ENCODE measurements at places on chromosomes 6 and 20. TPM values are rescaled to one million over a fixed set of nuclear protein-coding genes. Genes with fewer than 3 reads are reported as not detected.
A peak's percentile ranks its signal among the peaks of the same experiment; 100 is the strongest.

CRISP2 gene
- 0.83 TPM for total RNA-seq

MCCD1 gene
- not detected for total RNA-seq

NMBR gene
- not detected for total RNA-seq

ABHD16B gene
- not detected for total RNA-seq

TRIM10 gene
- not detected for total RNA-seq

ASIP gene
- total RNA-seq: not detected

BIRC7 gene
- 15.9 TPM for total RNA-seq

BMP5 gene
- total RNA-seq: 13.3 TPM

IL17F gene
- not detected for total RNA-seq

CCDC170 gene
- total RNA-seq: 5.4 TPM

DSP gene
- 22.8 TPM for total RNA-seq

DAAM2 gene
- 29.0 TPM for total RNA-seq

LSM2 gene
- 30.5 TPM for total RNA-seq

GRIK2 gene
- total RNA-seq: 0.62 TPM

CGAS gene
- 10.4 TPM for total RNA-seq

DNA sequence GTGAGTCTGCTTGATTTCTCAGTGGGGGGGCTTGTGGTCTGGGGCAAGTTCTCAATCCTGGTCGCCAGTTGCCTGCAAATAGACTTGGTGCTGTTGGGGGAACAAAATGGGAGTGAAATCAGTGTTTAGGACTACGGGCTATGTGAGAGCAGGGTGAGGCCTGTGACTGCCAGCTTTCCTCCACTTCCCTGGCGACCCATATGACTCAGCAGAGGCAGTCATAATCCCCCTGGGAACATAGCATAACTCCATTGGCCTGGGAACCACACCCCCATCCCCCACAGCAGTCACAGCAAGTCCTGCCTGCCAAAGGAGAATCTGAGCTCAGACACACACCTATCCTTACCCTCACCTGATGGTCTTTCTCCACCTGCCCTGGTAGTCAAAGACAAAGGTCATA is 387.9 kb downstream of the LMBRD1 start:
- DNase-seq: no peak
- no peaks in the 10 kb centered on the region for H3K36me3 ChIP-seq
- H3K27ac ChIP-seq: no peak overlapping the region
- H3K27me3 ChIP-seq: no peaks in the 10 kb centered on the region
- no peak overlapping the region for H3K4me3 ChIP-seq

- H3K4me1 ChIP-seq: no peaks in the 10 kb centered on the region
- no peak overlapping the region for H3K27ac ChIP-seq
These were observed 20.9 kb downstream of the GPR63 start for GRCh38 chr6:96816301-96816817.

DNA sequence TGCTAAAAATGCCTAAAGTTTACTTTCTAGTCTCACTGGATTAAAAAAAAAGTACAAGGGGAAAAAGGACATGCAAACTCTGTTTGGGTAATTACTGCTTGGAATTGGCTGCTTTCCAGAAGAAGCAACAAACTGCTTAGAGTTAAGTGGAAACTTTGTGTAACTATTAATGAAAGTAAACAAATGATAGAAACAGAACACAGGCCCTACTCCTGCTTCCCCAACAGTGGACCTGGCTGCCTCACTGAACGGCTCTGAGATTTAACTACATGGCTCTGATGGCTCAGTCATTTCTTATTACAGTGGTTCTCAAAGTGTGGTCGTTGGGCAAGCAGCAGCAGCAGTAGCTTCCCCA is 108.5 kb downstream of the MAN1A1 start:
- peaks cover 3% of the 10 kb centered on the region for H3K36me3 ChIP-seq
- DNase-seq: no peak
- no peak overlapping the region for H3K27ac ChIP-seq
- no peaks in the 10 kb centered on the region for H3K27me3 ChIP-seq
- no peak overlapping the region for H3K4me3 ChIP-seq
- H3K4me1 ChIP-seq: peaks cover 14% of the 10 kb centered on the region

GRCh38 chr20:50674138-50674825 is 17.1 kb downstream of the RIPOR3 start:
- no peaks in the 10 kb centered on the region for H3K4me1 ChIP-seq
- no peaks in the 10 kb centered on the region for H3K27me3 ChIP-seq
- DNase-seq: no peak
- no peaks in the 10 kb centered on the region for H3K36me3 ChIP-seq

DNA sequence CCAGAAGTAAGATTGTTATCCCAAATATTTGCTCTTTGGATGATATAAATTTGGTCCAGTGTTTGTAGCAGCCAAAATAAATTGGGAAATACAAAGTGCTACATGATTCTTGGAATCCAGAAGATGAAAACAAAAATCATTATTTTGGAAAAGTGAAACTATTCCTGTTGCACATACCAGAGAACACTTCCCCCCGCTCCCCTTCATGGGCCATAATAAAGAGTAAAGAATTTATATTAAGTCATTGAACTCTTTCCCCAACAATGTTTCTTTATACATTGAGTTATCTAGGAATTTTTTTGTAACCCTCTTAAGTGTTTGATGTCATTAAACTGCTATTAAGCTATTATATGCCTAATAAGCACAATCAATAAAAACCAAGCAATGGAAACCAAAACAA is 490.4 kb upstream of the HS3ST5 start:
- no peak overlapping the region for H3K4me3 ChIP-seq
- H3K4me1 ChIP-seq: no peaks in the 10 kb centered on the region
- no peak overlapping the region for H3K27ac ChIP-seq
- DNase-seq: no peak
- no peaks in the 10 kb centered on the region for H3K36me3 ChIP-seq

DNA sequence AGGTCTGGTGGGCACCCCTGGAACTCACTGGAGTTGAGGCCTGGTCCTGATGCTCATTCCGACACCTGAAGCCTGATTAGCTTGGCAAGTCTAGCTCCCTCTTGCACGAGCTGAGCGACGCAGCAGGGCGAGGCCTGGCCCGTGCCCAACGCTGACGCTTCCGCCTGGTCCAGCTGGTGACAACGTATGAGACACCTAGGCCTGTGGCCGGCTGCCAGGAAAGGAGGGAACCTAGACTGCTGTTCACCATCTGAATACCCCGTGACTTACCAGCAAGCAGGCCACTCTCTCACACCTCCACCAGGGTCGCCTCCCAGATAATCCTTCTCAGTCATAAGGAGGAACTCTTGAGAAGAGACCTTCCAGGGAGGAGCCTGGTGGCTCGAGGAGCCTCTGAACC is 24.5 kb downstream of the YTHDF1 start:
- no peak overlapping the region for H3K4me3 ChIP-seq
- H3K27ac ChIP-seq: no peak overlapping the region
- no peaks in the 10 kb centered on the region for H3K27me3 ChIP-seq
- H3K36me3 ChIP-seq: peaks cover 24% of the 10 kb centered on the region

DNA sequence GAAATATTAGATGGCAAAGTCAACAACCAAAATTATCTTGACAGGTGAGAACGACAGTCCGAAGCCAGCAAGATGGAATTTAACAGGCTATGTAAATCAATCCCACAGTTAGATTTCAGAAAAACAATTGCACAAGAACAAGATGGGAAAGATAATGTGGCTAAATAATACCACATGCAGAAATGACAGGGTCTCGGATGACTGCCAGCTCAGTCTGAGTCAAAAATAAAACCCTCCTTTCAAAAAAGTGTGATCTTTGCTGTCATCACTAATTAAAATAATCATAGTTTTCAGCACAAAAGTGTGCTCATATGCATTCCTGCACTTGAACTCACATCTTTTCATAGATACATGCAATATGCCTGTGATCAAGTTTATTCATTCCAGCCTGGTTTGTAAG is 25.9 kb downstream of the FOXQ1 start:
- H3K4me1 ChIP-seq: peaks cover 24% of the 10 kb centered on the region
- H3K36me3 ChIP-seq: no peaks in the 10 kb centered on the region
- no peak overlapping the region for H3K4me3 ChIP-seq

- H3K27ac ChIP-seq: no peak overlapping the region
- H3K4me1 ChIP-seq: peaks cover 76% of the 10 kb centered on the region
- H3K4me3 ChIP-seq: no peak overlapping the region
These were observed 196.6 kb downstream of the JARID2 start for GRCh38 chr6:15442467-15442866.

DNA sequence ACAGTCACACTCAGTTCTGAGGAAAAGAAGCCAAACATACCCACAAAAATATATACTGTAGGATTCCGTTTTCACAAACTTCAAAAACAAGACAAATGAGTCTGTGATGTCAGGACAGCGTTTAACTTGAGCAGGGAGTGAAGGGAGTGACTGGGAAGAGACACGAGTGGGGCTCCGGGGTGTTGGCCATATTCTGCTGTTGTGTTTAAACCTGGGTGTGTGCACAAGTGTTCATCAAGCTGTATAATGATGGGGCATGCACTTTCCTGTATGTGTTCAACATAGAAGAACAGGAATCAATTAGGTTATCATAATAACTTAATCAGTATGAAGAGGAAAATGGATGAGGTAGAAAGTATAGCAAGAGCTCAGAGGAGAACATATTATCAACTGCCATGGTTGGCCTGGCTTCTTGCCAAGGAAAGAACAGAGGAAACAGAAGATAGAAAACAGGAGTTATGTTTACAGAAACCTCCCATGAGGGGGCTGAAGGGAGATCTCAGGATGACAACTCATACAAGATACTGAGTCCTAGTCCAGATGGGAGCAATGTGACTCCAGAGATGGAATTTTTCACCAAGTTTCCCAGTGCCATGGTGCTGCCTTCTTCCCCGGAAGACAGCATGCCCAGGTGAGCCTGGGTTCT is 15.1 kb upstream of the AFDN start:
- H3K4me3 ChIP-seq: no peak overlapping the region
- H3K27me3 ChIP-seq: no peaks in the 10 kb centered on the region
- no peaks in the 10 kb centered on the region for H3K4me1 ChIP-seq

DNA sequence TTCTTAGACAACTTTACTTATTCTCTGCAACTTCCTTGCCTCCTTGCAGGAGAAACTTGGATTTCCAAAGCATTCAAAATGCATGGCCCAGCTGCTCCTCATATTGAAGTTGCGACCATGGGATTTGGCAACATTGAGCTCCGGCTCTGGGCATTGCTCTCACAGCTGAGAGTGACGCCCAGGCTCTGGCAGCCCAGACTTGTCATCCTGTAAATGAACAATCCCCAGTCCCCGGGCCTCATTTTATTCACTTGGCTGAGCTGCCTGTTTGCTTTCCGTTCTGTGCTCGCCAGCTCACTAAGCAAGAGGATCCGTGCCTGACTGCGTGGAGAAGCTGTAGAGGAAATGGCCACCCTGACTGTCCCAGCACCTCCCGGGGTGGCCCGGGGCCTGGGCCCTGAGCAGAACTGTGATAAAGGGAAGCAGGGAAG is 119.5 kb upstream of the CD93 start:
- H3K27me3 ChIP-seq: no peaks in the 10 kb centered on the region
- H3K27ac ChIP-seq: peak overlapping the region; percentile 57
- DNase-seq: peak; percentile 58
- H3K4me1 ChIP-seq: peaks cover 18% of the 10 kb centered on the region
- H3K36me3 ChIP-seq: no peaks in the 10 kb centered on the region
- no peak overlapping the region for H3K4me3 ChIP-seq

DNA sequence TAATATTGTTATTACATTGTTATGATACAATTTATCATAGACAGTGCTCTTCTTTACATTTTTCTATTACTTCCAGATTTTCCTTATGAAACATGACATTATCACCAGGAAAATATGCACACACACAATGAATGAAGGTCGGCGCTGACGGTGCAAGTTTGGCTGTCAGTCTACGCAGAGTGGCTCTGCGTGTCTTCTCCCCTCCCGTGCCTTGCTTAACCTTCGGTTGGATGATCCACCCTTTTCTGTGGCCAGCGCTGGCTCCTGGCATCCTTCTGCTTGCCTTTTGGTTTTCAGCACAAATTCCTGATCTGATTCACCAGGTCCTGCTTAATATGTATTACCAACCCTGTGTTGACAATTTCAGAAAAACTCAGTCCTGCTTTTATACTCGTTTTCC is 157.4 kb downstream of the TSHZ2 start:
- H3K27ac ChIP-seq: no peak overlapping the region
- no peaks in the 10 kb centered on the region for H3K4me1 ChIP-seq
- no peaks in the 10 kb centered on the region for H3K27me3 ChIP-seq
- no peaks in the 10 kb centered on the region for H3K36me3 ChIP-seq

DNA sequence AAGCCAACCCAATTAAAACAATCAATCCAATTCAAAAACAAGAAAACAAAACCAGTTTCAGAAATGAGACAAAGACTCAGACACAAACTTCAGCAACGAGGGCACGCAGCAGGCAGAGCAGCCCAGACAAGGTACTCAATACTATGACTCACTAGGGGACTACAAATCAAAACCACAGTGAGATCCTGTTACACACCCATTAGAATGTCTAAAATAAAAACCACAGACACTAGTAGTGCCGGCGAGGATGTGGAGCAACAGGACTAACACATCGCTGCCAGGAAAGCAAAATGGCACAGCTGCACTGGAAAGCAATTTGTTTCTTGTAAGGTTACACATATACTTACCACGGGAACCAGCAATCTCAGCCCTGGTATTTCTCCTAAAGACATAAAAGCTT is 28.4 kb upstream of the MAS1L start:
- no peak overlapping the region for H3K4me3 ChIP-seq
- no peaks in the 10 kb centered on the region for H3K36me3 ChIP-seq
- peaks cover under 1% of the 10 kb centered on the region for H3K27me3 ChIP-seq
- no peak overlapping the region for H3K27ac ChIP-seq

DNA sequence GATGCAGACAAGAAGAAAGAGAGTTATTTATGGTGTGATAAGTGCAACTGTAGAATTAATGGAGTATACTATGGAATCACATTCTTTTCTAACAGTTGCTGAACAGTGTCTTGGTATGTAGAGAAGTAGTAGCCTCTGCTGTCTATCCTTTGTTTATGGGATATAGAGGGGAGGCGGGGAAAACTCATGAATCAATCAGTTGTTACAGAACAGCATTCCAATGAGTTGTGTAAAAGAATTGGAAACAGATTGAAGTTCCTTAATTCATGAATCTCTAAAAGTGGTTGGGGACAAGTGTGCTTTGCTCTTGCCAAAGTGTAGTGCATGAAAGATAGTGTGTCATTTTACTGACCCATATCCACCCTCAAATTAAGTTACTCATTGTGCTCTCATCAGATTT is 77.7 kb downstream of the FLRT3 start:
- no peak for DNase-seq
- no peaks in the 10 kb centered on the region for H3K4me1 ChIP-seq
- no peaks in the 10 kb centered on the region for H3K36me3 ChIP-seq

- no peak overlapping the region for H3K27ac ChIP-seq
- no peaks in the 10 kb centered on the region for H3K27me3 ChIP-seq
These were observed 451.7 kb downstream of the GRIK2 start for GRCh38 chr6:101845172-101845571.

- no peak overlapping the region for H3K4me3 ChIP-seq
- no peak overlapping the region for H3K27ac ChIP-seq
- peaks cover 4% of the 10 kb centered on the region for H3K27me3 ChIP-seq
These were observed 47.9 kb downstream of the TOX2 start for GRCh38 chr20:43962530-43962929.

- DNase-seq: peak; percentile 6
- peaks cover 19% of the 10 kb centered on the region for H3K27me3 ChIP-seq
- H3K4me3 ChIP-seq: no peak overlapping the region
- H3K27ac ChIP-seq: no peak overlapping the region
These were observed 95.5 kb downstream of the NCR2 start for GRCh38 chr6:41430875-41431274.
